Ammon's horn (tissue), 1 donor: ENCODE measurements at places on chromosomes 11 and 22.
A peak's percentile ranks its signal among the peaks of the same experiment; 100 is the strongest.

DNA sequence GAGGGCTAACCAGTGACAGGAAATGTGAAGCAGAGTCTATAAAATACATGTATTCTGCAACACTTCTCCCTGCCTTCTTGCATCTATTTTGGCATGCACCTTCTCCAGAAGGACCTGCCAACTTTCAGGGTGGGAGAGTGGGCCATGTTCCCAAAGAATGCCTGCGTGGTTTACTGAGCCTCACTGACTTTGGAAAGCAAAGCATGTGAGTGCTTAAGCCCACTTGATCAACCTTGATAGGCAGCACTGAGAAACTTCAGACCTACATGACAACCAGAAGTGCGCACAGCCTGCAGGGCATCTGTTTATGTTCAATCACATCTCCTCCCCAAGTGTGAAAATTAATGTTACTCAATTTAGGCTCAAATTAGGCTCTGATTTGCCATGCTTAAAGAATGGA, 69.2 kb downstream of the AMOTL1 start:
- DNase-seq = no peak

DNA sequence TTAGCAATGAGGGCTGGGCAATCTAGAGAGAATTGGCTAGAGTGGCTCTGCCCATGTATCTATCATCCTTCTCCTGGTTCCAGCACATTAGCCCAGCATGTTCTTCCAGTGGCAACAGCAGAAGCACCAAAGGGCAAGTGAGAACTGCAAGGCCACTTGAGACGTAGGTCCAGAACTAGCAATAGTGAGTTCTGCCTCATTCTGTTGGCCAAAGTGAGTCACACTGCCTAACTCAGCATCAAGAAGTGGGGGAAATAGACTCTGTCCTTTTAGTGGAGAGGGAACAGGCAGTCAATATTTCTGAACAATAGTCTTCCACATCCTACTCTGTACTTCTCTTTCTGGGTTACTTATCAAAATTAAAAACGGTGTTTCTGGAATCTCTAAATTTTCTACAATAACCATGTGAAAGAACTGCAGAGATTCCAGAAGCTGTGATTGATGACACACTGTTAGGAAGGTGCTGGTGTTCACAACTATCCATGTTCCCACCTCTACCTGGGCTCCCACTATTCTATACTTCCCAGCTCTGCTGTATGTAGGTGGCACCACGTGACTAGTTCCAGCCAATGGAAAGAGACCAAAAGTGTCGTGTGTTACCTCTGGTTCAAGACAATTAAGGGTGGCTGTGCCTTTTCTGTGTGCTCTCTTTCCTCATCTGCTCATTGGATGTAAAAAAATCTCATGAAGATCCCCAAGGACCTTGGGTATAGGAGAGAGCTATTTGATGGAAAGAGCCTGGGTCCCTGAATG, 23.4 kb upstream of the GRK3 start:
- DNase-seq = no peak

DNA sequence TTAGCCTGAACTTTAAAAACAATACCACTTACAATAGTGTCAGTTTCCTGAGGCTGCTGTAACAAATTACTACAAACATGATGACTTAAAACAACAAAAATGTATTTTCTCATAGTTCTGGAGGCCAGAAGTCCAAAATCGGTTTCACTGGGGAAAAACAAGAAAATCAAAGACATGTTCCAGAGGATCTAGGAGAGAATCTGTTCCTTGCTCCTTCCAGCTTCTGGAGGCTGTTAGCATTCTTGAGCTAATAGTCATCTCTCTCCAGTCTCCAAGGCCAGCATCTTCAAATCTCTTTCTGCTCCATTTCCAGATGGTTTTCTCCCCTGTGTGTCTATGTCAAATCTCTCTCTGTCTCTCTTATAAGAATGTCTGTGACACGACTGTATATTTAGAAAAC, 67.6 kb upstream of the TEAD1 start:
- no peak for DNase-seq

DNA sequence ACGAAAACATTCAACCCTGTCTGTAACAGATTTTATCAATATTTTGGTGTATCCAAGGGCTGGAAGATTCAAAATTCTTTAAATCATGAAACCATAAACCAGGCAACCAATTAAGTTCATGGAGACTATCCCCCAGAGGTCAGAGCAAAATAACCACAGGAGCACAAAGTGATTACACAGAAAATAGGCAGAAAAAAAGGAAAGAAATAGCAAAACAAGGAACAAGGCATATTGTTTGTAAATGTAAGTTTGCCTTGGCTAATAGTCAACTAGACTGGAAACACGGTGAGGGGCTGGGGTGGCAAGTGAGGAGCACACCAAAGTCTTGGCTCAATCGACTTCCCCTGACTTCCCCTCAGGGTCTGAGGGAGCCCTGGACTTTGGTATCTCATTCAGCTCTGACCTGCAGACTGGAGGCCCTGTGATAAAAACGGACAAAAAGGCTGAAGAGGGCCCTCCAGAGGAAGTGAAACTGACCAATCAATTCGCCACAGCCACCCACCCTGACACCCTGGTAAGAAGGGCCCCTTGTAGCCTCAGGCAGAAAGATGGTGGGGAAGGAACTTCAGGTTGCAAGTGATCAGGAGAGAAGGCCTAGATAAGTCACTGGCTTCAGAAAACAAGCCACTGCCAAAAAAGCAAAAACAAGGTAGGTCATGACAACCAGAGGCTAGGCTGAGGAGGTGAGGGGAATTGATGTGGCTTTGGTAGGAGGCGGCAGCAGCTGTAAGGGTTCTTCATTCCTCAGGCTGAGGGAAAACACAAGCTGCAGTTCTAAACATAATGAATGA, 1.8 kb downstream of the SIK3 start:
- peak; percentile 88 for DNase-seq

DNA sequence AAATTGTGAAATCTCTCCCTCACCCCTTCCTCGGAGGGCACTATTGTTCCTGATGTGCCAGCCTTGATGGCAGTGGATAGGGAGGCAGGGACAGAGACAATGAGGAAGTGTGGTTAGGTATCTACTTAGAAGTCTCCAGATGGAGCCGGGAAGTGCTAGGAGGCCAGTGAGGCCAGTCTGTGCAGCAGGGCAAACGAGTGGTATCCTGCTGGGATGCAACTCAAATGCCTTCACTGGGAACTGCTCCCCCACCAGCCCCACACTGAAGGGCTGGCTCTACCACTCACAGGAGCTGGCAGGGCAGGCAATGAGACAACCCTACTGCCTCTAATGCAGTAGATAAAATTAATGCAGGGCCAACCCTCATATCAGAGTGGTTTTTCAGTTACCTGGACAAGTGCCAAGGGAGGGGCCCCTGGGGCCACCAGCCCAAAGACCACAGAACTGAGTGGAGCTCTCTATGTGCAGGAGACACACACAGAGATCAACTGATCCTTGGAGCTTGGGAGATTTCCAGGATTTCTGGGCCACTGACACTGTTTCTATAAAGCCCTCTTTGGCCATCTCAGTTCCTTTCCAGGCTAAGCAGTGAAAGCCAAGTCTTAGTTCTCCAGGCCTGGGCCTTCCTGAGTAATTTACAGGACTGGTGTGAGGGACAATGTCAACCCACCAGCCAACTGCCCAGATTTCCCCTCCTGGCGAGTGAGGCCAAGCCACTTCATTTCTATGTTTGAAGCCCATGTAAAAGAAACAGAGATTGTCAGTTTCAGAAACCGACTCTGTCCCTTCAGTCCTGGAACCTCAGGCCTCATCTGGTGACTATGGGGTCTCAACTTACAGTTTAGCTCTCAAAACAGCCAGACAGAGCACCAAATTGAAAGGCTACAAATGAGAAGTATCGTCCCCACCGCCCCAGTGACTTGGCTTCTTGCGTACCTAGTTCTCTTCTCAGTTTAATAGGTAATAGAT, 4.1 kb downstream of the MIF start:
- DNase-seq = peak; percentile 49

DNA sequence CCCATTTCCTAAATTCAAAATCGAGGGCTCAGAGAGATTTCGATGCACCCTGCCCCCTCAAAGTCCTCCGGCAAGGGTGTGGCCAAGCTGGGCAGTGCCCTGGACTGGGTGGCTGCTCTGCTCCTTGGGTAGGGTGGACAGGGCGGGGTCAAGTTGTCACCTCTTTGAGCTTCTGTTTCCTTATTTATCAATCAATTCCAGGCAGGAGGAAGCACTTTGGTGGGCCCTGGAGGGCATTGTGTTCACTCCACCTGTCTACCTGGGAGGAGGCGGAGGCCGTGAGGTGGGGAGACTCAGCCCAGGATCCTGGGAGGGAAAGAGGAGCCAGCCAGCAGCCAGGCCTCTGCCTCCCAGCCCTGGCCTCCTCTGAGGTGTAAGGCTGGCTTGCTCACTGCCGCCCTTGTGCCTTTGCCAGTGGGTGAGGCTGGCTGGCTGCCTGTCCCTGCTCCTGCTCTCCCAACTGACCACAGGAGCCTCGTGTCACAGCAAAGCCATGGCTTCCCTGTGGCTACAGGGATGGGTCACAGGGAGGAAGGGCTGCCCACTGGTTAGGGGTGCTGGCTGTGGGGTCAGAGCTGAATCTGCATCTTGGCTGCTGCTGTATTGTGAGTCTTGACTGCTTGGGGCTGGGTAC, 25.5 kb upstream of the SHISAL1 start:
- DNase-seq = no peak

DNA sequence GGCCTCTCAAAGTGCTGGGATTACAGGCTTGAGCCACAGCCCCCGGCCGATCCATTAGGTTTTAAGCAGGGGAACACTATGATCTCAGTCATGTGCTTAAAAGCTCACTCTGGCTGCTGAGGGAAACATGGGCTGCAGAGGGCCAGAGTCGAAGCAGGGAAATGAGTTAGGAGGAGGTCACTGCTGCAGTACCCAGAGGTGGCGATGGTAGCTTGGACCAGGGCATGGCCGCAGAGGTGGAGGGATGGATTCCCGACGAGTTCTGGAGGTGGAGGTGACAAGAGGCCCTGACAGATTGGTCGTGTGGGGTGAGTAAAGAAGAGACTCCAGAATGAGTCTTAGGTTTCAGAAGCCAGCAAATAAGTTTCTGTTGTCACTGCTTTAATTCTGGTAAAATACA, 54.4 kb upstream of the INCENP start:
- DNase-seq = no peak

- no peak for DNase-seq
Observed at GRCh38 chr11:40246983-40247382, 1212.5 kb downstream of the LRRC4C start.

- DNase-seq = no peak
Observed at GRCh38 chr11:113553235-113553634, 78.0 kb upstream of the DRD2 start.

GRCh38 chr11:33039274-33040032, at the start of gene TCP11L1:
TSS of gene TCP11L1 (plus strand) at chr11:33039572. CDS start at chr11:33043774, 4,202 bp downstream.
- peak; percentile 96 for DNase-seq

- DNase-seq = no peak
Observed at GRCh38 chr11:58289266-58289665, 21.2 kb upstream of the OR10W1 start.

DNA sequence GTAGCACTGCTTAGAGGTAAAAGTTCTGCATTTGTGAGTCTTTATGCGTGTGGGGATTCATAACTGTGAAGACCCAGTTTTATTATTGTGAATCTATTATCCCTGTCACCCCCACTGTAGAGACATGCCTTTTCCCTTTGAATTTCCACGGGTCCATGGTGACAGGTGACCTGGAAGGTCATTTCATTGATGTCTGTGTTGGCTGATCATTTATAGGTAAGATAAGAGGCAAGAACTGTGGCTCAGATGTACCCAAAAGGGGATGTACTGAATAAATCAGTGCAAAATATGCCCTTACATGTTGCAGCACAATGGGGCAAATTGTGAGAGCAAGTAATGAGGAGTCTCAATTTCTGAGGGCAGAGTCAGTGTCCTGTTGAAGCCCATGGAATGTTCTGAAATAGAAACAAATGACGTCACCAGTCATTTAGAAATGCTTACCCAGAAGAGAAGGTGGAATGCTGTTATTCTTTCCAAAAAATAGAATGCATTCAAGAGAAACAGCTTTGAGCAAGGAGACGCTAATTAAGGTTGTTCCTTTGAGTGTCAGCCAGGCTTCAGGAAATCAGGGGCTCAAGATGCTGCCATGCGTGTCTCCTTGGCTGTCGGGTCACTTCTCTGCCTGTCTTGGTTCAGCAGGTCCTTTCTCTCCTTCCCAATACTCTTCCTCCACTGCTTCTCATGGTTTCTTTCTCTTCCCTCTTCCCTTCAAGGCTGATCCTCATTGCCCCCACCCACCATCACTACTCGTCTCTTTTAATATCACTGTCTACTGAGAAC, 118.7 kb upstream of the E2F8 start:
- no peak for DNase-seq

DNA sequence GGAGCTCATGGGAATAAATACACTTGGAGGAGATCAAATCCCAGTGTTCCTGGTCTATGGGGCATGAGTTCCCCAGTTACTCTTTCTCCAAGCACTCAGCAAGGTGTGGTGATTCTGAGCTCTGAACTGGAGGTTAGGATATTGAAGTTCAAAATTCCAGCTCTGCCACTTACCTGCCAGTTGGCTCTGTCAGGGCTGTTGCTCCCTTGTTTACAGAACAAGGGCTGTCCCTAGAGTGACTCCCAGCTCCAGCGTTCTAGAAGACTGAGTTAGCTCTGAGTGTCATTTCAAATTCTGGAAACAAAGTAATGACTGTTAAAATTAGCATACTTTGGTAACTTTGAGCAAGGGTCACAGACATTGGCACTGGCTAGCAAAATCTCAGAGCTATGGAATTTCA, 69.7 kb upstream of the ZBED5 start:
- DNase-seq = no peak

DNA sequence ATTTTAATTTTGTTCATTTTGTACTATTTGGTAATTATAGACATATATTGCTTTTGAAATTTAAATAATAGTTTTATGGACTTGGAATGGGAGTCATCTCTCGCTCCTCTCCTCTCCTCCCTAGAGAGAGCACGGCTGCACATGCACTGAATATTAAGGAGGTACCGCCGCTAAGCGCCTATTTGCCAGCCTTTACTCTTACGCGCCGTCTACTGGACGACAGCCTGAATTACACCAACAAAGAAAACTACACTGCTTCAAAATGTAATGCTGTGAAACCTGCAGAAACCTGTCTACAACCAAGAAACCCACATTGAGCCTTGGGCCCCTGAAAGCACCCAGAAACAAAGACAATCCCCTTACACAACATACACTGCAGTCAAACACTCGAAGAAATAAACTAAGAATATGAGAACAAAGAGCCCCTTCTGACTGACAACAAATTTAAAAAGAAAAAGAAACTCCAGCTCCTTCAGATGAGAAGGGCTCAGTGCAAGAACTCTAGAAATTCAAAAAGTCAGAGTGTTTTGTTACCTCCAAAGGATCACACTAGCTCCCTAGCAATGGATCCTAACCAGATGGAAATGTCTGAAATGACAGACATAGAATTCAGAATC, 737.2 kb downstream of the LRRC4C start:
- peak; percentile 21 for DNase-seq

DNA sequence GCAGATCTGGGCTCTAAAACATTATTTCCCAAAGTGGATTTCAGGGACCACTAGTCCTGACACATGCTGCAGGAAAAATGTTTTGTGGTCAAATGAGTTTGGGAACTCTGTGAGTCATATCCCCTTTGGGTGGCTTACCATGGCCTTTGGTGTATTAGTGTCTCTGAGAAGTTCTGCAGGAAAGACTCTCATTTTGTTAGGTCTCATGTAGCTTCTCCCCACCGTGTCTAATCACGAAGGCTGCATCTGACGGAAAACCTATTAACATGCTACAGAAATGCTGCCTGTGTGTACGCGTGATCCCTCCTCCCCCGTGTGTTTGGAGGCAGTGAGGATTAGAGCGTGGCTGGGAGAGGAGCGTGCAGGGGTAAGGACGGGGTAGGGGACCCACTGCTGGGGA, 191.7 kb downstream of the ST3GAL4 start:
- DNase-seq = no peak

- no peak for DNase-seq
Observed at GRCh38 chr11:64438986-64439771, 80.2 kb downstream of the RPS6KA4 start.
